Right atrium auricular region (tissue), 2 donors: ENCODE measurements at places on chromosomes 5 and 9.
A peak's percentile ranks its signal among the peaks of the same experiment; 100 is the strongest.

GRCh38 chr5:41067714-41068568 lies 3.2 kb downstream of the MROH2B start:
- DNase-seq, result no peak

DNA sequence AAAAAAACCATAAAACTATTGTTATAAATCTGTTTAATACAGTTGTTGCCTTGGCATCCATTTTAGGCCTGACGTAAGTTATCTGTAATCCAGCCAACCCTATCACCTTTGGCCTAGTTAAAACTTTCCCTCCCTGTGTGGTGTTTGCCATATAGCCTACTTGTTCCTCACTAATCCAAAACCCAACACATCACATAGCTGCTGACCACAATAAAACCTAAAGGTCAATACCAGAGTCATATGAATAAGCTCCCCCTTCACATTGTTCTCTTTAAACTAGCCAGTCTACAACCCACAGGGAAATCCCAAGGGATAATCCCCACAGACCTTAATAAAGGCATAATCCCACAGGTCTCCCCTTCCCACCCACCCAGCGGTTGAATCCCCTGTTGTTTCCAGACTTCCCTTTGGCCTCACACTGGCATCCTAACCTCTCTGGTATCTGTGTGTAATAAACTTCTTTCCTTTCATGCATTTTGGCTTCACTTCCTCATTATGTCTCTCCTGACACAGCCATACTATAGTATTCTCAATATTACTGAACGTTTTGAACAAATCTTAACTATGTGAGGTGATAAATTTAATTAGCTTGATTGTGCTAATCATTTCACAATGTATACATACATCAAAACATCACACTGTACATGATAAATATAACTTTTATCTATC lies 50.8 kb downstream of the DTWD2 start:
- no peak for DNase-seq

- DNase-seq, result no peak
Observed at GRCh38 chr5:178467205-178467567, 123.0 kb downstream of the COL23A1 start.

DNA sequence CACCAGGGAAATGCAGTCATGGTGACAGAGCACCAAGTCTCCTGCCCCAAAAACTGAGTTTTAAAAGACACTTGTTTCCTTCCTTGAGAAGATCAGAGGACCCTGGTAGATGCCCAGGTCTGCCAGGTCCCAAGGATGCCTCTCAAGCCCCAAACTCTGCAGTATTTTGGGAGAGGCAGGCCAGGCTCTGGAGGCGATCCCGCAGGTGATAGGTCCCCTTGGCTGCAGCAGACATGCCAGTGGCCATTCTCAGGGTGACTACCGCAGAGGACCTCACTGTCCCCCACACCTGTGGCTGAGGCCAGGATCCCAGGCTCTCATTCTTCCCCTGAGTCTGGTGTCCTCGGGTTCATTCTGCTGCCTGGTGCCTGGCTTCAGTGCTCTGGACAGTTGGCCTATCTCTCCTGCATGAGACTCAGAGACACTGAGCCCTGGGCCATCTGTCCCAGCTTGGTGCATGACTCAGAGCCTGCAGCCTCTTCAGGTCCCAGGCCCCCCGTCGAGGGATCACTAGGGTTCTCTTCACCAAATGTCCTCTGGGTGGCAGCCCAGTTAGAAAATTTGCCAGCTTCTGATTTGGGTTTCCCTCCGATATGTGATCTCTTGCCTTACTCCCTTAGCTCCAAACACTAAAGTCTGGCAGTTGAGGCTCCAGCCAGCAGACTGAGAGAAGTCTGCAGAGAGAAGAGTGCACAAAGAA lies 59.7 kb upstream of the GARNL3 start:
- no peak for DNase-seq

DNA sequence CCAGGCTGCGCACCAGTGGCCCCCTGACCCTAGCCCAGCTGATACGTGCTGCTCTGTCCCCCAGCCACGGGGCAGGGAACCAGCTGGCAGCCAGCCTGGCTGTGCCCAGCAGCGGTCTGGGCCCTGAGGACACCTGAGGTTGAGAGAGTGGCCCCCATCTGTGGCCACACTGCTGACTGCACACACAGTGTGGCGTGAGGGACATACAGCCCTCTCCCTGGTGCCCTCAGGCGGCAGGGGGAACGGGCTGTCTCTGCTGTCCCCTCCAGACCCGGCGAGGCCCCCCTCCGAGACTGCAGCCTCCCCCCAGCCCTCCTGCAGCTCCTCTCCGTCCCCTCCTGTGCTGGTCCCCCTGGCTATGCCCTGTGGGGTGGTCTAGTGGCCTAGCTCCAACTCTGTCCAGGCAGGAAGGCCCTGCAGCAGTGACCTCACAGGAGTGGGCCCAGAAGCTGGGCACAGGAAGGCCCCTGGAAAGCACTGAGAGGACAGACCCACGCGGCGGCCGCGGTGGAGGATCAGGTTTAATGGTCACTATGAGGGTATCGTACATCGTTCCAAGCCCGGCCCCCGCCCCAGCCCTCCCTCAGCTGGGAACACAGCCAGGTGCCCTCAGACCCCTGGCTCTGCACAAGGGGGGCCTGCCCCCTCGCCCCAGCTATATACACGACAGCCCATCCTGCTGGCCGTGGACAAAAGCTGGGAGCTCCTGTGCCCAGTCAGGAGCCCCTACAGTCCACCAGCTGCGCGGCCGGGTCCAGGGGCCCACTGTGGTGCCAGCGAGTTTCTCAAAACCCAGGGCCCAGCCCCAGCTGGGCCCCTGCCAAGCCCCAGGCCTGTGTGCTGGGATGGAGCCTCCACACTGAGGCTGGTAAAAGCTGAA lies 6.8 kb upstream of the ENTPD8 start:
- DNase-seq, result no peak

DNA sequence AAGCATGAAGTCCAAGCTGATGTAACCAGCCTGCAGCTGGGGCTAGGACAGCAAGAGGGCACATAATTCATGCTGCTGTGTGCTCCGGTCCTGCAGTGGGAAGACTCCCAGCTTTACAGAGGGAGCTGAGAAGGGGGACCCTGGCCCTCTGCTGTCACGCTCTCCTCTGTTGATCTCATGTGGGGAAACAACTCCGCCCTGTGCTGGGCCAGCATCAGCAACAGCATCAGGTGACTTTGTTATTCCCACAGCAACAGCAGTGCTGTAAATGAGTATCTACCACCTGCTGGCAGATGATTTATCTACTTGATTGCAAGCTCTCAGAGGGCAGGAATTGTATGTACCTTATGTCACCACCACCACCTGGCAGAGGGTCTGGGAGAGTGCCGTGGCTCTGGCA lies 176.2 kb downstream of the COL23A1 start:
- no peak for DNase-seq

DNA sequence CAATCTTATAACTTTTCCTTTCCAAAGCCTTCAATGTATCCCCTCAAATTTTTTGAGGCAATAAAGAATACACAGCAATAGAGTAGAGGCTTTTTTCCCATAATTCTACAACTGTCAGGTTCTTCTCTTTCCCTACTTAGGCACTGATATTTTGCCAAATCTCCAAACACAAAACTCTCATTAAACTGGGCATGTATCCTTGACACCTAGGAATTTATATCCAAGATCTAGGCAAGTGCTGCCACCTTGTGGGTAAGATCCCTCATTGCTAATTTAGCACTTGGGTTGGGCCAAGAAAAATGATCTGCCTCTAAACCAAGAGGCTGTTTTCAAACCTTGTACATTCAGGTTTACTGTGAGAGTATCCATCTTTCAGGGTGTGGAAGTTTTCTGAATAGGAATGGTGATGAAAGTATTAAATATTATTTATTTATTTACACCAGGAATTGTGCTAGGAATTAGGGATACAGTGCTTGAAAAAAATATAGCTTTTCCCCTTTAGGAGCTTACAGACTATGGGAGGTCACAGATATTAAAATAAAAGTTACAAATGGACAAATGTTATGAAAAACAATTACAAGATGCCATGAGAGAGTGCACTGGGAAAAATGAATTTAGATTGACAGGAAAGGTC lies 17.6 kb downstream of the TSTD2 start:
- peak; percentile 83 for DNase-seq

DNA sequence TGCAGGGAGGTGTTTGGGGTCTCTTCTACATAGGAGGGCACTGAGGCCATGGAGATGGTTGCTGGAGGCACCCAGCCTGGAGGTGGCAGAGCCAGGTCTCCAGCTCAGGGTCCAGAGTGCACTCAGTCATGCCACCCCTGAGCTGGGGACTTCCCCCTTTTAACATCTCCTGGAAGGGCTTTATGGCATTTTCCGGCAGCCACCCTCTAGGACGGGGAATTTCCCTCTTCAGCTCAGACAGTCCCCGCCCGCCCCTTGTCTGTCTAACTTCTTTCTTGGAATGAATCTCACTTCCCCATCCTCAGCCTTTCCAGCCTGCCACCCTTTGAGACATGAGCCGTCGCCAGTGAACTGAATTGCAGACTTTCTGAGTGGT lies 49.9 kb downstream of the COL15A1 start:
- DNase-seq, result peak; percentile 83

DNA sequence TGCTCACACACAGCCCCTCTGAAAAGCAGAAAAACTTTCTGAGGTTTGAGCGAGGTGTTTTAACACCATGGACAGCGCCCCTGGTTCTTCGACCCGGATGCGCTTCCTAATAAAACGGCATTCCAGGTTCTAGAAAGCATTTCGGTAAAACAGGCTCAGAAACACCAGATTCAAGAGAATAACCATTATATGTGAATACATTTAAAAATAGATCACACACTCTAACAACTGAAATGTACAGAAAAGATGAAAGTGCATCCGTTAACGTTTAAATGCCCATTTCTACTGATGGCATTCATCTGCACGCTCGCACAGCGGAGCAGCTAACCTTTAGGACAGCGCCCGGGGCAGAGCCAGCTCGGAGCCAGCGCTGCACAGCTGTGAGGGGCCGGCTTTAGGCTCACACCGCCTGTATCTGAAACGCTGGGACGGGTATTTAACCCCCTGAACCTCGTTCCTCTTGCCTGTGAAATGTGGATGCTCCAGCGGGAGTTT lies 26.3 kb upstream of the TENT4A start:
- DNase-seq, result no peak

DNA sequence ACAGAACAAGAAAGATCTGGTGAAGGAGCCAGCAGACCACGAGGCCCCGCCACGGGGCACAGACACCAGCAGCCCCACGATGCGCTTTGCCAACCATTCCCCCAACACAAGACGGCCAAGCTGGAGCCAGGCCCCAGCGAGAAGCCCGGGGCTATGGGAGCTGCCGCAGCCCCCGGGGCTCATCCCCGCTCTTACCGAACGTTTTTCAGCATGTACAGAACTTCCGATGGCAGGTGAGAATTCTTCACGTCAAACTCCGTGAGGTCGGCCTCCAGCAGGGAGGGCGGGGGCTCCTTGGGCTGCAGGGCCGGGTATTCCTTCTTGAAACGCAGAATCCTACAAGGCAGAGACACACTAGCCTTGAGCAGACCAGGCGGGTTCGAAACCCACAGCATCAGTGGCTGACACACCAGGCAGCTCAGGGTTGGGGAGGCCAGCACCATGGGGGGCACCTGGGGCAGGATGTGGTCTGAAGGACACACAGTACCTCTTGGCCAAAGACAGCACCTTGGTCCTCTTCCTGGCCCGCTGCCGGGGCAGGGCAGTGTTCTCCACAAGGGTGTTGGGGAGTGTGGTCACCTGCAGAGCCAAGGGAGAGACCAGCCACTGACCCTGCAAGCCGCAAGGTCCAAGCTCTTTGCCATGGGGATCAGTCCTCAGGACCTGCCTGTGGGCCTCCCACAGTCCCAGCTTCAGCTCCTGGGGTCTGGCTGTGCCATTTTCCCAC lies 6.8 kb downstream of the PNPLA7 start:
- no peak for DNase-seq

- no peak for DNase-seq
Observed at GRCh38 chr9:101970609-101971008, 232.2 kb upstream of the GRIN3A start.

GRCh38 chr9:130304116-130304515 lies 38.6 kb downstream of the HMCN2 start:
- DNase-seq, result no peak

- no peak for DNase-seq
Observed at GRCh38 chr5:125137535-125137934, 391.1 kb upstream of the ZNF608 start.

- DNase-seq, result no peak
Observed at GRCh38 chr5:151243564-151243963, 9.4 kb upstream of the GM2A start.

- DNase-seq, result no peak
Observed at GRCh38 chr9:78189461-78189860, 46.4 kb upstream of the CEP78 start.

DNA sequence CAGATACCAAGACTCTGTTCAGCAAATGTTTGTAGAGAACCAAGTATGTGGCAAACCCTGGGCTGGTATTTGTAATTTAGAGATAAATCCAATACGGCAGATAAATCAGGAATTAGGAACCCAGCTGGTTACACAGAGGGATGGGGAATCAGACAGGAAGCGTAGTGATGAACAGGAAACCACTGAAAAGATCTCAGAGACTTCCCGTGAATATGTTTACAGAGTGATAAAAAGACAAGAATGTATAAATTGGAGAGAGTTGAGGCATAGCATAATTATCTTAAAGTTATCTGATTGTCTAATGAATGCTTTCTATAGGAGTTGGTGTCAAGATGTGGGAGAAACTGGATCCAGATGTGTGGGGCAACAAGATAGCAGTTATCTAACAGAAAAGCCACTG lies 246.6 kb upstream of the SMARCA2 start:
- no peak for DNase-seq

DNA sequence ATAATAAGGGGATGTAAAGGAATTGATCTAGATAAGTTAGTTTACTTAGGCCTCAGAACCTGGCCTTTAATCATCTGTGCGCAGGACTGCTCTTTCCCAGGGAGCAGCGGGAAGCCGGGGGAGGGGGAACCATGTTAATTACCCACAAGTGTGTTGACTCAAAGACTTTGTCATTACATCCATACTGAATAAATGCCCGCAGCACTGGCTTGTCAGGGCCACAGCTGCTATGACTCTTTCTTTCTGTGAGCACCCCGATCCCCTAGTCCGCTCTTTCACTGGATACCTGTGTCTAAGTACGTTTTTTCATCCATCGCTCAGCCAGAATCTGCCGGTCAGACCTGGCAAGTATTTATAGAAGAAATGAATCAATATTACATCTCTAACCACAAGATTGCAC lies 249.3 kb upstream of the DMRT1 start:
- DNase-seq, result no peak

GRCh38 chr9:96567203-96567700 lies 52.4 kb downstream of the CDC14B start:
- no peak for DNase-seq

GRCh38 chr5:83277154-83277553 lies 194.4 kb upstream of the VCAN start:
- DNase-seq, result no peak

GRCh38 chr5:132826424-132827082 lies 3.9 kb downstream of the SHROOM1 start:
- DNase-seq, result no peak

GRCh38 chr9:13576101-13576500 lies 296.6 kb upstream of the MPDZ start:
- DNase-seq, result no peak

GRCh38 chr5:31921852-31922305 lies 252.2 kb downstream of the GOLPH3 start:
- no peak for DNase-seq

GRCh38 chr5:77280036-77280435 lies 69.6 kb downstream of the PDE8B start:
- DNase-seq, result no peak
